ENCODE measurements at places on chromosomes 2 and 18. TPM values are rescaled to one million over a fixed set of nuclear protein-coding genes. Genes with fewer than 3 reads are reported as not detected.

The RNF152 gene
- 2.1 TPM for polyA plus RNA-seq

The GAREM2 gene
- polyA plus RNA-seq, result 0.35 TPM

The FAM237A gene
- not detected for polyA plus RNA-seq

The ANKRD53 gene
- 0.35 TPM for polyA plus RNA-seq

The SERPINB2 gene
- 241 TPM for polyA plus RNA-seq

Data from esophagus (tissue), 2 donors.